Esophagus muscularis mucosa (tissue), 4 donors: ENCODE measurements at places on chromosomes 1 and 21. TPM values are rescaled to one million over a fixed set of nuclear protein-coding genes. Genes with fewer than 3 reads are reported as not detected.

Gene C1orf226
- total RNA-seq, result 6.3 TPM

Gene SPATA6
- total RNA-seq, result 15.9 TPM

GRCh38 chr1:20645414-20645813, 12.2 kb downstream of the PINK1 start:
- H3K4me3 ChIP-seq, result no peak overlapping the region
- no peak for DNase-seq
- no peaks in the 10 kb centered on the region for H3K4me1 ChIP-seq
- H3K27me3 ChIP-seq, result no peaks in the 10 kb centered on the region
- peaks cover 99% of the 10 kb centered on the region for H3K36me3 ChIP-seq

- DNase-seq, result no peak
- H3K27me3 ChIP-seq, result no peaks in the 10 kb centered on the region
- no peaks in the 10 kb centered on the region for H3K36me3 ChIP-seq
- no peak overlapping the region for H3K27ac ChIP-seq
- H3K4me1 ChIP-seq, result no peaks in the 10 kb centered on the region
- no peak overlapping the region for H3K4me3 ChIP-seq
Observed at GRCh38 chr21:42584296-42584641, 69.2 kb upstream of the PDE9A start.

DNA sequence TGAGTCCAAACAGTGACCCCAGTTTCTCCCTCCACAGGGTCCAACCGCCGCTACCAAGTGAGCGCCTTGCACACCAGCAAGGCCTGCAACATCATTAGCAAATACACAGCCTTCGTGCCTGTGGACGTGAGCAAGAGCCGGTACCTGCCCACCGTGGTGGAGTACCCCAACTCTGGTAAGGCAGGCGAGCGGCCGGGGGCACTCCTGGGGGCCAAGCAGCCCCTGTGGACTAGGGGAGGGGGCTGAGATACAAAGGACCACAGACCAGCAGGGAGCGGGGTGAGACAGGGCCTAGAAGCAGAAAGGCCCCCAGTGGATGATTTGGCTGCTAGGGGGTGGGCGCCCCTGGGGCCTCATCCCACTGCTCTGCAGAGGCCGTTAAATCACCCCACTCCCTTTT, 54.7 kb downstream of the VWA5B1 start:
- peaks cover 15% of the 10 kb centered on the region for H3K4me1 ChIP-seq
- no peak overlapping the region for H3K27ac ChIP-seq
- no peaks in the 10 kb centered on the region for H3K36me3 ChIP-seq
- DNase-seq, result no peak

GRCh38 chr1:220572416-220572815, 44.5 kb downstream of the MARK1 start:
- DNase-seq, result no peak
- H3K27ac ChIP-seq, result no peak overlapping the region
- H3K4me3 ChIP-seq, result no peak overlapping the region
- H3K36me3 ChIP-seq, result no peaks in the 10 kb centered on the region
- H3K27me3 ChIP-seq, result no peaks in the 10 kb centered on the region

GRCh38 chr1:115134850-115135480, 45.7 kb upstream of the TSPAN2 start:
- no peaks in the 10 kb centered on the region for H3K27me3 ChIP-seq
- DNase-seq, result no peak
- peak overlapping the region; percentile 6 for H3K4me3 ChIP-seq
- peak overlapping the region; percentile 35 for H3K27ac ChIP-seq
- no peaks in the 10 kb centered on the region for H3K36me3 ChIP-seq

GRCh38 chr21:45880097-45881068, 101.2 kb upstream of the COL6A1 start:
- DNase-seq, result no peak
- no peak overlapping the region for H3K27ac ChIP-seq
- H3K36me3 ChIP-seq, result no peaks in the 10 kb centered on the region
- H3K27me3 ChIP-seq, result no peaks in the 10 kb centered on the region

DNA sequence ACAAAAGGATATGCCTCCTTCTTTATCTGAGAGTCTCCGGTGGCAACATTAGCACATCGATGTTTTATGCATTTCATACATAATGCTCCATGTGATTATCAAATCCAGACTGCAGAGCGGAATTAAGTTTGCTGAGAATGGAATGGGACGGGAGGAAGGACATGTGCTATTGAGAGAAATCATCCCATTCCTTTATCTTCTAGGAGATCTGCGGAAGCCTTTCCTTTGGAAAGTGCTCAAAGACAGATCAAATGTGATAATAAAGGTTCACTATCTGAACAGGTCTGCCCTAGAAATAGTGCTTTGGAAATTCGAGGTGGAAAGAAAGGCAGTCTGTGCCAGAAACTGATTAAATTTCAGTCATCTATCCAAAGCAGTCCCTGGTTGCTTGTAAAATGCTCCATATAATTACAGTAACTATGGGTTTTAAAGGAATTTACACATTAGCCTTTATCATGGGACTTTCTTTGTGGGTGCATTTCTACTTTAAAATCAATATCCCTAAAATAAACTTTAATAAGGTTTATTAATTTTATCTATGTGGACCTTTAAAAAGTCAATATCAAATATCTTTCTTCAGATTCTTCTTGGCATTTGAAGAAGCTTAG, 473.5 kb upstream of the ADGRL2 start:
- H3K27me3 ChIP-seq, result no peaks in the 10 kb centered on the region
- H3K27ac ChIP-seq, result no peak overlapping the region
- no peaks in the 10 kb centered on the region for H3K4me1 ChIP-seq
- DNase-seq, result no peak
- H3K4me3 ChIP-seq, result no peak overlapping the region

GRCh38 chr1:208068908-208069307, 158.0 kb upstream of the CD34 start:
- peaks cover 34% of the 10 kb centered on the region for H3K36me3 ChIP-seq
- H3K27me3 ChIP-seq, result no peaks in the 10 kb centered on the region
- no peak for DNase-seq
- no peak overlapping the region for H3K27ac ChIP-seq
